ENCODE measurements at places on chromosomes 7 and 10.

- no peak for DNase-seq
Measured at GRCh38 chr7:107816011-107816566, 13.1 kb upstream of the SLC26A3 start.

DNA sequence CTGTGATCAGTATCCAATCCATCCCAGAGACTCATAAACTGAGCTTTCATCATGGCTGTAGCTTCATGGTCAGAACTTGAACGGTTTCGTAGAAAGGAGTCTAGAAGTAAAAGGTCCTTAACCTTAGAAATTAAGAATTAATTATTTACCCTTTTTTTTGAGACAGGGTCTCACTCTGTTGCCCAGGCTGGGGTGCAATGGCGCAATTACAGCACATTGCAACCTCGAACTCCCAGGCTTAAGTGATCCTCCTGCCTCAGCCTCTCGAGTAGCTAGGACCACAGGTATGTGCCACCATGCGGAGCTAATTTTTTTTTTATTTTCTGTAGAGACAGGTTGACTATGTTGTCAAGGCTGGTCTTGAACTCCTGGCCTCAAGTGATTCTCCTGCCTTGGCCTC is 41.7 kb downstream of the ATAD1 start:
- DNase-seq = no peak

DNA sequence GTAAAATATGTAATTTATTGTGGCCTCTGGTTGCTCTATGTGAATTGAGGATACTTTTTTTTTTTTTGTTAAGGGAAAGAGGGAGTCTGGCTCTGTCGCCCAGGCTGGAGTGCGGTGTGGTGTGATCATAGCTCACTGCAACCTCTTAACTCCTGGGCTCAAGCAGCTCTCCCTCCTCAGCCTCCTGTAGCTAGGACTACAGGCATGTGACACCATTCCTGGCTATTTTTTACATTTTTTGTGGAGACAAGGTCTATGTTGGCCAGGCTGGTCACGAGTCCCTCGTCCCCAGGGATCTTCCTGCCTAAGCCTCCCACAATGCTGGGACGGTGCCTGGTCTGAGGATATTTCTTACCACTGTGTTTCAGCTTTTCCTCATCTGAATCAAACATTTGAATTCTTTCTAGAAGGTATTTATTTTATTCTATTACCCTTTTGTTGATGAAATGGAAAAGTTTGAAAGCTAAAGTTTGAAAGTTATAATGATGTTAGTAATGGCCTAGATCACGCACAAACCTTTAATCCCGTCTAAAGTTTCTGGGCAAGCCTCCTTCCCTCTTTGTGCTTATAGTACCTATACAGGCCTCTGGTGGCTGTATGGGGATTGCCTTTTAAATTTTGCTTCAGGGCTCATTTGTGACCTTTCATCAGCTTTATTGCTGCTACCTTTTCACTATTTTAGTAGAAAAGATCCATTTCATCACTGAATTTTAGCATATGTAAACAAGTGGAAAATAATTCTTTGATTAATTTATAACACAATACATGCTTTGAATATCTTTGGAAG is 2.0 kb downstream of the IFRD1 start:
- DNase-seq = no peak

DNA sequence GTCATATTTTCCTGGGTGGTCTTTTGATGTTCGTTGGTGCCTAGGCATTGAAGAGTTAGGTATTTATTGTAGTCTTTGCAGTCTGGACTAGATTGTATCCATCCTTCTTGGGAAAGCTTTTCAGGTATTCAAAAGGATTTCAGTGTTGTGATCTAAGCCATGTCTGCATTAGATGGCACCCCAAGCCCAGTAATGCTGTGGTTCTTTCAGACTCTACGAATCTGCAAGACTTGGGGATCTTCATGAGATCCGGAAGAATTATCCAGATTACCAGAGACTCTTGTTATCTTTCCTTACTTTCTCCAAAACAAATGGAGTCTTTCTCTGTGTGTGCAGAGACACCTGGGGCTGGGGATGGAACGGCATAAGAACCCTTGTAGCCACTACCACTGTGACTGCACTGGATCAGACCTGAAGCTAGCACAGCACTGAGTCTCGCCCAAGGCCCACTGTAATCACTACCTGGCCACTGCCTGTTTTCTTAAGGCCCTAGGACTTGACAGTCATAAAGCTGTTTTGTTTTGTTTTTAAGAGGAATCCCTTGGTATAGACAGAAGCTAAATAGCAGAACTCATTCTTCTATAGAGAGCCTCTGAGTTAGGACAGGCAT is 75.5 kb downstream of the MARCHF5 start:
- DNase-seq = no peak

DNA sequence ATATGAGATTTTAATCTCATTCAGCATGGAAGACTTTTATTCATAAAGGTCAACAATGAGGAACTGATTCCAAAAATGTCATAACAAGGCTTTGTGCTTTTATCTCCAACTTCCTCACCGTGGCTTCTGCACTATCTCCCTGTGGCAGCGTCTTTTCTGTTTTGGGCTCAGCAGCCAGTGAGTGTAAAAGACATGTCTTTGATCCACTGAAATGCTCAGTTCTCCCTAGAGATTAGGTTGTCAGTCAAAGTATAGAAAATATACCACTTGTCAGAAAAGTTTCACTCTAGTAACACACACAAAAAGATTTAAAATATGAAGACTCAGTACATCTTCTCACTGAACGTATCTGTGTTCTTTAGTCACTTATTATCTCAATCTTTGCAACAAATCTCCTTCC is 901.8 kb upstream of the ZWINT start:
- DNase-seq = no peak

GRCh38 chr10:17075533-17076359 is 53.9 kb downstream of the CUBN start:
- DNase-seq = no peak

DNA sequence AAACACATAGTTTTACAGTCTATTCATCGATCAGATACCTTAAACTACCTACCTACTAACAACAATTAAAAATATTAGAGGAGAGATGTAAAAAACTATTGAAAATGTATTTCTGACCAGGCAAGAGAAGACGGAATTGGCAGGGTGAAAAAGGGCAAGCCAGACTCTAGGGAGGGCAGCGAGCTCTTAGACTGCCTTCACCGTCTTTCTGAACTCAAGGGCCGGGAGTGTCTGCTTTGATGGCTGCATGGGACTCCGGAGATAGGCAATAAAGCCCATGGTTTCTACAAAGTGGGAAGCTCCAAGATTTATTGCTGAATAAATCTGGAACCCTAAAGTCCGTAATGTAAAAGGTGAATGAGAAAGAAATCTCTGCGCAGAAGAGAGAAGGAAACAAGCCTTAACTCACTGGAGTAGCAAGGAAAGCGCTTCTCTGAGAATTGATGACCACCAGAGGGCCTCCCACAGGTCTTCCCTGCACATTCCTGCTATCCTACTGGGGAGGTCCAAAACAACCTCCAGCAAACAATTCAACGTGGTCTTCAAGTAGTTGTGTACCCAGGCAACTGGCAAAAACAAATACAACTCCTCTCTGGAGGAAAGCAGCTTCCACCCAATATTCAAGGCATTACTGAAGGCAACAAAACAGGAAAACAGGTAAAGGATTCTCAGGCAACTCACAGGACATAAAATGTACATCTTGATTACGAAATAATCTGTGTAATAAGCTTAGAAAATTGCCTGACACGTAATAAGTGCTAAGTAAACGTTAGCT is 181.3 kb downstream of the SDK1 start:
- DNase-seq = no peak

GRCh38 chr7:74514131-74514591 is 60.5 kb downstream of the GTF2IRD1 start:
- no peak for DNase-seq

DNA sequence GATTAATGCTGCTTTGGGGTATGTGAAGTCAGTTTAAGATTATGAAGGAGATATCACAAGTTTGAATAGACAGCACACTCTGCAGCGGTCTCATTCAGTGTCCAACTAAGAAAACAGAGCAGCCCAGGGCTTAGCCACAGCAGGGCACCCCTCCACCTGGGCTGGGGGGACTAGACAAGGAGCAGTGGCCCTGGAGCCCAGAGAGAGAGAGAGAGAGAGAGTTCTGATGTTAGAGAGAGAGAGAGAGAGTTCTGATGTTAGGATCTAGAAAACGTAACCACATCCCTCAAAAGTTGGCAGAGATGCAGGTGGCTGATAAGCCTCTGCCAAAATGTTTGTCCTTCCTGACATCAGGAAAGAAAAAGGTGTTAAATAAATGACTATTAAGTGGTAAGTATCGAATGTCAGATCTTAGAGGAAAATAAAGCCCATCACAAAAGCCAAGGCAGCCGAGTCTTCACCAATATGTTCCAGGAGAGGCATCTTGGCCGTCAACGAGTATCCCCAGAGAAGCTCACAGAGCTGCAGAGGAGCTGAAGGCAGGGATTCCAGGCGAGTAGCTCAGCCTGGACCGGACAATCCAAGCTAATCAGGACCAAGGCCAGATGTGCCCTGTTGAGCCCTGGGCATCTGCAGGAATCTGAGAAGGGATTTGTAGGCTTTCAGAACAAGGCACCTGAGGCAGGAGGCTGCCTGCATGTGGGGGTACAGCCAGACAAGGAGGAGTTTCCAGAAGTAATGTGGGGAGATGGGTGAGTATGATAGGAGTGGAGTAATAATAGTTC is 150.1 kb upstream of the TCF7L2 start:
- no peak for DNase-seq

DNA sequence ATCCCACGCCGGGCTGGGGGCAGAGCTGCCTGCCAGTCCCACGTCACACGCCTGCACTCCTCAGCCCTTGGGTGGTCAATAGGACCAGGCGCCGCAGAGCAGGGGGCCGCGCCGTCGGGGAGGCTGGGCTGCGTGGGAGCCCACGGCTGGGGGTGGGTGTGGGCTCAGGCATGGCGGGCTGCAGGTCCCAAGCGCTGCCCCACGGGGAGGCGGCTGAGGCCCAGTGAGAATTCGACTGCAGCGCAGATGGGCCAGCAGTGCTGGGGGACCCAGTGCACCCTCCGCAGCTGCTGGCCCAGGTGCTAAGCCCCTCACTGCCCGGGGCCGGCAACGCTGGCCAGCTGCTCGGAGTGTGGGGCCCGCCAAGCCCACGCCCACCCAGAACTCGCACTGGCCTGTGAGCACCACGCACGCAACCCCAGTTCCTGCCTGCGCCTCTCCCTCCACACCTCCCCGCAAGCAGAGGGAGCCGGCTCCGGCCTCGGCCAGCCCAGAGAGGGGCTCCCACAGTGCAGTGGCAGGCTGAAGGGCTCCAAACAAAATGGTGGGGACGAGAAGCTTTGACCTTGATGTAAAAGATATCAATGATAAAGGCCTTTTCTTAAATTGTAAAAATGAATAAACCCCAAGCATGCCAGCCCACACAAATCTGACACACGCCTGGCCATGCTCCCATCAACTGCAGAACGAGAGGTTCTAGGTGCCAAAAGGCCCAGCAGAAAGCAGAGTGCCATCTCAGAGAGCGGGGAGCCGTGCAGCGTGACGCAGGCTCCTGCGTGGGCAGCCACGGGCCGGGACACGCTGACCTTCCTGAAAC is 255.5 kb downstream of the MAD1L1 start:
- DNase-seq = no peak

DNA sequence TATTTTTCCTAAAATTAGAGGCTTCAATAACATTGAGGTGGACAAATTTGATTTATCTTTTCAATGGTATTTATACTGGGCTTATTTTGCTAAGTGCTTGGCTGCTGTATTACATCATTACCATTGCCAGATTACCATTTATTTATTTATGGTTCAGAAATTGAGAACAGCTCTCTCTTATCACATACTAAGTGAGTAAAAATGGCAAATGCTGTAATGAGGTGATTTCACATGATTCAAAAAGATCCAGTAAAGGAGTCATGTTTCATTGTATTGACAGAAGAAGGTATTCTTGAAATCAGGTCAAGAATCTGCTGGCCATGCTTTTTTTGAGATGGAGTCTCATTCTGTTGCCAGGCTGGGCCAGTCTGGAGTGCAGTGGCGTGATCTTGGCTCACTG is 322.6 kb downstream of the KIF20B start:
- DNase-seq = no peak

DNA sequence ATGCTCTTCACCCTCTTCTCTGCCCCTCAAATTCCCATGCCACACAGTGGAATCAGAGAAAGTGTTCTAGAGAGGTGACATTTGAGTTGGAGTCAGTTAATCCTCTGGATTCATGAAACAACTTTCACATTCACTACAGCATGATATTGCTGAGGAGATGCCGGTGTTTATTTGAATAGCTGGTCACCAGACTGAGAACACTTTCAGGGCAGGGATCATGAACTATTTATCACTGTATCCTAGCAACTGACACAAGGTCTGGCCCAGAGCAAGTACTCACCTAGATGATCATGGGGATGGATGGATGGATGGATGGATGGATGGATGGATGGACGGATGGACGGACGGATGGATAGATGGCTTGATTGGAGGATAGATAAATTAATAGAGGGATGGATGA is 116.7 kb upstream of the ZMIZ1 start:
- DNase-seq = no peak

DNA sequence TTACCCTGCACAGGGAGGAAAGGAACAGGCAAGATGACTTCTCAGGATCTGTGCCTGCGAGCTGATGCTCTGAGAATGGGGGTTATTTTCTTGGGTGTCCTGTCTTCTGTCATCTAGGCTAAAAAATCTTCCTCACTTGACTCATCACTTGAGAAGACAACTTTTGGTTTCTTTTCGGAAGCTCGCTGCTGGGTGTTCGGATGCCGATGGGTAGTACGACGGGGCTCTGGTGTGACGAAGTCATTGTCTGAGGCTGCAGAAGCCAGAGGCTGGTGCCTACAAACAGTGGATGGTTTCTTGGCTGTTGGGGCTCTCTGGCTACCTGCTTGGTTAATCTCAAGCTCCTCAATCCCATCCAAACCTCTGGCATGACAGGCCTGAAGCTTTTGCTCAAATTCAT is 92.2 kb downstream of the NPSR1 start:
- no peak for DNase-seq
